Dorsolateral prefrontal cortex (tissue), 122 donors: ENCODE measurements at places on chromosomes 11 and 22.

- no peak for DNase-seq
Observed at GRCh38 chr11:94938095-94939055, 35.0 kb downstream of the CWC15 start.

DNA sequence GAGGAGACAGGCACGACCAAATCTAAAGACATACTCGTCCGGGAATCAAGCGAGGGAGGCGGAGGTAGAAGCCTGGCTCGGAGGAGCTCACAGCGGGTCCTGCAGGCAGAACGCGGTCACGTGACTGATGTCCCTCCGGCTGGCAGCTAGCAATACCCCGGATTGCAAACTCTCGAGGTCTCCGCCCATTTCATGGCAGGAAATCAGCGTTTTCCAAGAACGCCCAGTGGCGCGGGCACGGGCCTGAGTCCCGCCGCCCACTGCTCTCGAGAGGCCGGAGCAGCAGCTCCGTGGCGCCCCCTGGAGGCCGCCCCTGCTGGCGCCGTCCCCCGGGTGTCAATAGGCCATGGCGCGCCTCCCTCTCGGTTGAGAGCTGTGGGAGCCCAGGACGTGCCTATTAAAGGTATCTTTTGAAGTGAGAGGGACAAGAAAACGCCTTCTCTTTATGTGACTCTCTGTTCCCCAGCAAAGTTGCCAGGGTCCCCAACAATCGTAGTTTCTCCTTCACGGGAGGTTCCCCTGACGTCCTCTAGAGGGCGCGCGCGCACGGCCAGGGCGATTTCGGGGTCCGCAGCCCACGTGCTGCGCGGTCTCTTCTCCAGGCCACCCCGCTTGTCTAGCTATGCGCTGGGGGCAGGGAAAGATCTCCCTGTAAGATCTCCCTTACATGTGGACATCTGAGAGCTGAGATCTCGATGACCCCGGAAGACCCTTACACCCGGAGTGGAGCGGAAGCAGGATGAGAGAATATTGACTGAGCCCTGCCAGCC is 37.3 kb upstream of the RBFOX2 start:
- DNase-seq = peak; percentile 83

DNA sequence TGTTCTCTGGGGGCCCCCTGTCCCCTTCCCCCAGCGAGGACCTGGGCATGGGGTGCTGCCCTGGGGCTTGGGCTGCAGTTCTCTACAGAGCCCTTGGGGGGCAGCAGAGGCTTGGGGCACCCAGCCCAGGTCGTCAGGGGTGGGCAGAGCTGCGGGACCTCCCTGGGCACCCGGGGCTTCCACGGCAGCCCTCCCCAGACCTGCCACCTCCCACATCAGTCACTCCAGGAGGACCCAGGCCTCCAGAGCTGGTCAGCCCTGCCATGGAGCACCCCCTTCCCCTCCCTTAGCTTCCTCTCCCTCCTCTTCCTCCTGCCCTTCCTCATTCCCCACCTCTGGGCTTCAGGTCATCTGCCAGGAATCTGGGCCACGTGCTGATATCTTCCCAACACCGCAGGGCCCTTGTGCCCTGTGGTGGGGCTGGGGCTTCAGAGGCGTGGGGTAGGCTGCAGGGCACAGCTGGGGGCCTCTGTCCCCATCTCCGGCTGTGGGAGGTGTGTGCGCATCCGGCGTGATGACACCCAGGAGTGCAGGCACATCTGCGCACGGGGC is 5.8 kb downstream of the TSPAN4 start:
- no peak for DNase-seq

GRCh38 chr22:41524809-41525449 is 19.3 kb downstream of the POLR3H start:
- DNase-seq = no peak

DNA sequence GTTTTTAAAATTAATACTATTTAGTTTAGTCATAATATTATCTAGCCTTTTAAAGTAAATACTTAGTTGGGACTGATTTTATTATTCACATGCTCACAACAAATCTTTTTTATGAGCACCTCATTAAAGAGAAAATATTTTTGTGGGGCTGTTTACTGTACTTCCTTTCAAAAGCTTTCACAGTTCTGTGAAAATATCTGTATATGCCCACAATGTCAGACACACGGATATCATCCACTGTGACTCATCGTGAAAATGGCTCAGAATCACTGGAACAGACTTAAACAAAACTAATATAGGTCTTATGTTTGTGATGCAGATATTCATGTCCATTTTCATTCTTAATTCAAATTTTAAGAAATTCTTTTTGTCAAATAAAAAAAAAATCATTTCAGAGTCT is 305.2 kb downstream of the RAB38 start:
- no peak for DNase-seq

- no peak for DNase-seq
Observed at GRCh38 chr11:1568441-1568911, 3.6 kb downstream of the DUSP8 start.

GRCh38 chr11:107566569-107566968 is 1.0 kb upstream of the ALKBH8 start:
- DNase-seq = no peak

GRCh38 chr11:34427186-34427805 is 11.4 kb upstream of the CAT start:
- DNase-seq = no peak

DNA sequence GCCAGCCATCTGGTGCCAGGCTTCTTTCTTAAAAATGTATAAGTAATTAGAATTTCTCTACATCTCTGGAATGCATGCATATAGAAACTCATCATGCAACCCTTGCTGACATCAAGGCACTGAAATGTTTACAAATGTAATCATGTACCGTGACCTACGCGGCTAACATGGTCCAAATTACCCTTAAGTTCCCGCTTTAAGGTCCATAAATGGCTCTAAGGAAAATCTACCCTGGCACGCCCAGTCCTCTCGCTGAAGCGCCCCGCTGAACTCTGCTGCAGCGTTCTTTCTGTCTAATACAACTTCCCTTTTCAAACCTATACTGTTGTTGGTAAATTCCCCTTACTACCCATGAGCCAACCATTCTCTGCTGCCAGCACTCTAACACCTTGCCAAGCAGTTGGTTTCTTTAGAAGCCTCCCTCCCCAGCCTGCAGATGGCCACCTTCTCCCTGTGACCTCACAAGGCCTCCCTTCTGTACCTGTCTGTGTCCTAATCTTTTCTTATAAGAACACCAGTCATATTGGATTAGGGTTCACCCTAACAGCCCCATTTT is 13.5 kb upstream of the HMOX1 start:
- no peak for DNase-seq

DNA sequence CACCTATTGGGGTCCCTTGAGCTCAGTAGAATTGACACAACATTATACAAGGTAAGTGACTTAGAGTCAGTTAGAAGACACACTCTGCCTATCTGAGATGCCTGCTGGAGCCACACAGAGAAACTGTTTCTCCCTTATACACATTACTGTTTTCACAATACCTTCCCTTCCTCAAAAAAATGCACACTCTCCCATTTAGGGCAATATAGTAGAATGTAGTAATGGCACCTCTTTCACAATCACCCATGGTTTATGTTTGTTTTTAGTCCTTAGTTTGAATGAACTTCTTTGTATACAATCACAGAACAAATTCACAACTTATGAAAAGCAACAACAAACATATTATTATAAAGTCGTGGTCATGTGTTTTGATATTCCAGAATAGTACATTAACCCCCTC is 14.3 kb downstream of the OR52H1 start:
- DNase-seq = no peak

- DNase-seq = no peak
Observed at GRCh38 chr11:111528557-111528956, 12.0 kb upstream of the LAYN start.

GRCh38 chr11:69572861-69573260 is 68.1 kb upstream of the CCND1 start:
- no peak for DNase-seq
